ENCODE measurements at places on chromosomes 12 and 14. TPM values are rescaled to one million over a fixed set of nuclear protein-coding genes. Genes with fewer than 3 reads are reported as not detected.

- no peak for DNase-seq
These were observed 174.2 kb upstream of the PDE3A start for GRCh38 chr12:20194171-20194570.

- no peak for DNase-seq
These were observed 106.6 kb downstream of the BRMS1L start for GRCh38 chr14:35932659-35933159.

DNA sequence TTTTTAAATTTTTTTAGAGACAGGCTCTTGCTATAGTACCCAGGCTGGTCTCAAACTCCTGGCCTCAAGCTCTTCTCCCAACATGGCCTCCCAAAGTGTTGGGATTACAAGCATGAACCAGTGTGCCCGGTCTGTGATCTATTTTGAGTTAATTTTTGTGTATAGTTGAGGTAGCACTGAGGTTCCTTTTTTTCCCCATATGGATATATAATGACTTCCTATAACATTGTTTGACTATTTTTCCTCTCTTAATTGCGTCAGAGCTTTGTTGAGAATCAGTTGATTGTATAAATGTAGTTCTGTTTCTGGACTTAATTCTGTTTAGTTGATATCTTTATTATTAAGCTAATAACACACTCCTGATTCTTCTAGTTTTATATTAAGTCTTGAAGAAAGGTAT lies 8.6 kb upstream of the M6PR start:
- no peak for DNase-seq

DNA sequence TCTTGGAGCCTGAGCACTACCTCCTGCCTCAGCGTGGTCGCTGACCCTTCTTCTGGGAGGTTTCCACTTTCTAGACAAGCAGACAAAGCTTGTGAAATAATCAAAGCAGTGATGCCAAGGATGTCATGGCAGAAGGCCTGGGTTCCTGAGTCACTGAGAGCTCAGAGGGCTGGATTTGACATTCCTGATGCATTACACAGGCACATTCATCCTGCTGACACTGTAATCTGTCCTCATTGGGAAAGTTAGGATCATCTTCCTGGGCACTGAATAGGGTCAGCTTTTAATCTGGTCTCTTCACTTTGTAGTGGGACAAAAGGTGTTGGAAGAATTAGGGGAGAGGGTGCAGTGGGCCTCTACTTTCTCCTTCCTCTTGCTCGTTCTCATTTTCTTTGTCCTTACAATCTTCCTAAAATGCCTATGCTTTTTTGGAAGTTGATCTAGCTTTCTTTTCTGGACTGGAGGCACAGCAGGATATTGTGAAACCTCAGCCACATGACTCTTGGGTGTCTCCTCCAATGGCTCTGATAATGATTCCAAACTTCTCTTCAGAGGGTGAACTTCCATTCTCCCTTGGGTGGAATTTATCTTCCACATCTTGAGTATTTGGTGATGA lies 29.6 kb downstream of the EEA1 start:
- DNase-seq, result peak; percentile 68

- no peak for DNase-seq
These were observed 35.8 kb downstream of the IL31 start for GRCh38 chr12:122138181-122138580.

GRCh38 chr12:106527356-106527755 lies 55.4 kb upstream of the RFX4 start:
- DNase-seq, result no peak

DNA sequence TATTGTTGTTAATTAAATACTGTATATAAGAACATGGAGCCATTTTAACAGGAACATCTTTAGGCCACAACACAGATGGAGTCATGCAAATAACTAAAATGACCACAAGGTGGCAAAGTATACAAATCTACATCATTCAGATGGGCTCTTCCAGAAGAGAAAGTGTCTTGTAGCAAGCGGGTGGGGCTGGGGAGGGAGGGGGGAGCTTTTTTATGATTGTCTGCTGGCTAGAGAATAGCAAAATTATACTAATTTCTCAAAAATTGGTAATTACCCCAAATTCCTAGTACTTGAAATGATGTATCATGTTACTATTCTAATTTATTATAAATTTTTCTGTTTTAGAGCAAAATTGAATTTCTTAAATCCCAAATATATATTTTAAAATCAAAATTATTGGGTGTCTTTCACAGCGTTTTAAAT lies 378.7 kb downstream of the PRKD1 start:
- DNase-seq, result no peak

DNA sequence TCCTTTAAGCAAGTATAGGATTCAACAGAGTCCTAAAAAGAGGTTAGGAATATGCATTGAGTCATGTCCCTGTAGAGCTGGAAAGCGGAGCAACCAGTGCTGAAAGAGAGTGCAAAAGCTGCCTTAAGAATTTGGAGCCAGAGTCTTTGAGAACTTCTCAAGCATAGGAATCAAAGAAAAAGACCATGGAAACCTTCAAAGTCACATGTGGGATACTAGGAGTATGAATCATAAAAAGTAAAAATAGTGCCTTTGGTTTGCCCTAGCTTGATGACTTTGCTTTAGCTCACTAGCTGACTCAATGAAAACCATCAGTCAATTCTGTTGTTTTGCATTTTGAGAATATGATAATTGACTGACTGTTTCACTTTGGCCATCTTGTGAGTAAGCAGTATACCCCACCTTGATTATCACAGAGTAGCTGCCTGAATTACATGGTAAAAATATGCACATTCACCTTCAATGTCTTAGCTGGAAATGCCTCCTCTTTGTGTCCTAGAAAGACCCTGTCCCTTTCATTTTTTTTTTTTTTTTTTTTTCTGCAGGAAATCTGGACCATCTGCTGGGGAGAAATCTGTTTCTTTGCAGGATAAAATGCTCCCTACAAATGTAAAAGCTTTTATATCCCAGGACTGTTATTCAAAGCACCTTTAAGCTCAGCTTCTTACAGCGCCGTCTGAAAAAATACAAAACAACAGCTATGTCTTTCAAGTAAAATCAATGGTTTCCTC lies 248.6 kb upstream of the KRR1 start:
- DNase-seq, result no peak

DNA sequence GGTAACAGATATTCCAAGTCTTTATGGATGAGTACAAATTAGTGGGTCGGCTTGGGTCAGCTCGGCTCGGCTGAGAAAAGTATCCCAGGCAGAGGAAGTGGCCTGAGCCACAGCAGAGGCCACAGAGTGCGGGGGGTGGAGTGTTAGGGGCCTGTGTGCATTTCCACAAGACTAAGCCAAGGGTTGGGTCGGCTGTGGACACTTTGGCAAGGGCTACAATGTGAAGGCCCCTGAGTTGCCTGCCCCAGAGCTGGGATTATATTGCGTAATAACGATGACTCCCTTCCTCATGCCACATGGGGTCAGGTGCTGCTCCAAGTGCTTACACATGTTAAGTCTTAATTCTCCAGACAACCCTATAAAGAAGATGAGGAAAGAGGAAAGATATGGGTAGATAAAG lies 11.4 kb downstream of the EVL start:
- DNase-seq, result no peak

- no peak for DNase-seq
These were observed 29.5 kb upstream of the HIGD1C start for GRCh38 chr12:50922820-50923219.

- no peak for DNase-seq
These were observed 21.1 kb upstream of the TAS2R14 start for GRCh38 chr12:10960211-10960610.

- DNase-seq, result peak; percentile 27
These were observed 40.0 kb downstream of the FRS2 start for GRCh38 chr12:69509904-69510827.

GRCh38 chr14:70704960-70705359 lies 63.2 kb downstream of the TTC9 start:
- DNase-seq, result no peak

GRCh38 chr14:90629471-90629870 lies 186.8 kb downstream of the TTC7B start:
- peak; percentile 74 for DNase-seq

DNA sequence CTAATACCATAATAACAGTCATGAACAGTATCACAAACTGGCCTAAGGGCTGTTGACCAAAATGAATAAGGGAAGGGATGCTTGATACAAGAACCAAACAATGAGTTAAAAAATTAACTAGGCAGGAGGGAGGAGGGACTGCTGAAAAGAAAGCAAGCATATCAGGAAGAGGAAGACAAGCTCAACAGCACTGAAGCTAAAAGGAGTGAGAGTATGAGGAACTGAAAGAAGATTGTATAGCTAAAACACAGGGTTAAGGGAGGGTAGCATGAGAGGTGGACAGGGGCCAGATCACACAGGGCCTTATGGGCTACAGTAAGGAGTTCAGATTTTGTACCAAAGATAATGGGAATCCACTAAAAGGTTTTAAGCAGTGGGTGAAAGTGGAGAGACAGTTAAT lies 34.1 kb downstream of the ITGA7 start:
- no peak for DNase-seq

DNA sequence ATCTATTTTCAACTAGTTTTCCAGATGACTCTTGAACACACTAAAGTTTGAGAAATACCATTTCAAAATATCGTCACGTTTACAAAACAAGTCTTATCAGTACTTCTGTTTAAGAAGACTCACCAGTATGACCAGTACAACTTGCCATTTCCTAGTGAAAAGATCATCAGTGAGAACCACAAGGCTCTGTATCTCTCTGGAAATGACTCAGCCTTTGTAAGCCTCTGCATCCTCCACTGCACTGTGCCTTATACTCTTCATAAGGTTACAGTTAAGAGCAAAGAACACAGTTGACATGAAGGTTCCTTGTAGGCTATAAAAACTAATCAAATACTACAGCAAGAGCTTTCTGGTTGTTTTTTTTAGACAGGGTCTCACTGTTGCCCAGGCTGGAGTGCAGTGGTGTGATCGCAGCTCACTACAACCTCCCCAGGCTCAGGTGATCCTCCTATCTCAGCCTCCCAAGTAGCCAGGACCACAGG lies 5.7 kb upstream of the VTI1B start:
- DNase-seq, result no peak

DNA sequence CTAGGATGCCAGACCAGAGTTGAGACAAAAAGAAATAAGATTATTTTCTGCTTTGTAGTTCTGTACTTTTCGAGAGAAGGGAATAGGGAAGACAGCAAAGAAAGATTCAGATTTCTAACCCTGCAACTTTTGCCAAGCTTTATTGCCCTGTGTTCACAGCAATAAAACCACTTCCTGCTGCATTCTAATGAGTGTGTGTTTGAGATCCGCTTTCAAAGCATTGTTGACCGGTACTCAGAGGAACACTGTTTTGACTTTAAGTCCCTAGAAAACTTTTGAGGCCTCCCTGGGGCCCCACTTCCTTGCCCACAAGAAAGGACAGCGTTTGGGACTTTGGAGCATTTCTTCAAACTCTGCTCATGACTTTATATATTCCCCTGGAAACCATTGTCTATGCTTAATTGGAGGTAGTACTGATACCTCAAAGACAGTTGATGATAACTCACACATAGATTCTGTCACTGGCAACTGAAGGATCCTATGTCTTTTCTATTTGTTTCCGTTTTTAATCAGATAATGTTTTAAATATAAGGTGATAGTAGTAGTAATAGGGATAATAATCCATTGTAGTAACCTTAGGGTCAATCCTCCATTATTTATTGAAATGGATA lies 1.3 kb downstream of the RNASE6 start:
- DNase-seq, result no peak

DNA sequence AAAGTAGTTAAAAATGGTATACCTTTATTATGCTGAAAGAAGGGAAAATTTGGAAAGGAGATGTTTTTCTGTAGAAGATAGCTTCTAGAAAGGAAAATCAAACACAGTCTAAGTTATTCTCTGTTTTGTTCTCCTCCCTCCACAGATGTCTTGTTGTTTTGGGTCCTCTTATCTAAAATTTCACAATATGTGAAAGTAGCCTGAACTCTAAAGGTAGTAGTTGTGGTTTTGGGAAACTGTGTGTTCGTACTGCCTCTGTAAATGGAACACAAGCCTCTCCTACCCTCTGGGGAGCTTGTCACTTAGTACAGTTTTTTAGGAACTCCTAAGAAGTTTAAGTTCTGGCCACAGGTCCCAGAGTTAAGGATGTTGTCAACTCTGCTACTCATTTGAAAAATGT lies 112.6 kb downstream of the CRADD start:
- DNase-seq, result no peak

DNA sequence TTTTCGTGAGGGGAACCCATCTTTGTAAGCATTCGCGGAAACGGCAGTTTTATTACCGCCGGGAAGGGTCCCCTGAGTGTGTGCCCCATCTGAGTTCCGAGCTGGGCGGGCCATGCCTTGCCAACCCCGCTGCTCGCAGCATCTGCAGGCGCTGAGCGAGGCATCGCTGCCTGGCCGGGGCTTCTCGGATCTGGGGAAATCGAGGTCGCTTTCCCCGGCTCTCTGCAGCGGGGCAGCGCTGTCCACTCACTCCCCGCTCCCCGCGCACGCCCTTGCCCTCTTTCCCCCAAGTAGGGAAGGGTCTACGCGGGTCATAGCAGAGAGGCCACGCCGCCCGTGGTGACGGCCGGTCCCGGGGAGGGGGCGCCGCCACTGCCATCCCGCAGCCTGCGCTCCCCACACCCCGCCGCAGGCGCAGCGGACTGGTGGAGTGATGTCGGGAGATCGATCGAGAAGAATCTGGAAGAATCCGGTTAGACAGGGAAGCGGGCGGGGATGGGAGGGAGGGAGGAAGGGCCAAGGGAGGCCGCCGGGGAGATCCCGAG lies 507 bp upstream of the FKBP4 start:
- no peak for DNase-seq

DNA sequence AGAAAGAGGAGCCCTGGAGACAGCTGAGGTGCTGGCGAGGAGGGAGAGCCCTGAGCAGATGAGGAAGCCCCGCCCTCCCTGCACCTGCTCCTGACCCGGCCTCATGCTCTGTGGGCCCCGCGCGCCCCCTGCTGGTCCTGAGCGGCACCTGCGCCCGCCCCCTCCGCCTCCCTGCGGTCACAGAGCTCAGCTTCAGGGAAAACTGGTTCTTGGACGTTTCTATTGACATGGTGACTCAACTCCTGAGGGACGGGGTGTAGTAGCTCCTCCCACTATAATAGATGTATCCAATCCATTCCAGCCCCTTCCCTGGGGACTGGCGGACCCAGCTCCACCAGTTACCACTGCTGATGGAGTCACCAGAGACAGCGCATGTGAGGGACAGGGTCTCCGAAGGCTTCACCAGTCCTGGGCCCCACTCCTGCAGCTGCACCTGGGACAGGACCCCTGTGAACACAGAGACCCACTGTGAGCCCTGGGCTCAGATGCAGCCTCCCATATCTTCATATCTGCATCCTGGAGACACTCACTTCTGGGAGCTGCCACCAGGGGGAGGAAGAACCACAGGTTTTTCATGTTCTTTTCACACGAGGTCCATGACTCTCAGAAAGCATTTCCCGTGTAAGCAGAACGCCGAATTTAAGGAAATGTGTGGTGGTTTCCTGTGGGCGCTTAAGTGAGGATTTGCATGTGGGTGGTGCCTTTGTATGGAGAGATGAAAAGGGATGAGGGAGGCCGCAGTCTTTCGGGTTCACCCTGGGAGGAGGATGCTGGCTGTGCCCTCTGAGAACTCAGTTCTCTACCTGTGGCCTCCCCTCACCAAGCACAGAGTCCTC lies 1346.4 kb downstream of the TMEM121 start:
- peak; percentile 87 for DNase-seq

LRP6 gene
- 23.1 TPM for total RNA-seq

SAMD15 gene
- 0.52 TPM for total RNA-seq

RBM23 gene
- total RNA-seq, result 219 TPM

RFX4 gene
- total RNA-seq, result not detected

AKAP3 gene
- 3.4 TPM for total RNA-seq

NPFF gene
- not detected for total RNA-seq

PKP2 gene
- total RNA-seq, result 31.9 TPM

Data from body of pancreas (tissue), 4 donors.